Stimulated activated CD4-positive, alpha-beta T cell treated with anti-CD3 and anti-CD28 coated beads, Interleukin-15, amount 100 ng/mL, for 48 hours (primary cell): ENCODE measurements at places on chromosomes 6 and 20.

DNA sequence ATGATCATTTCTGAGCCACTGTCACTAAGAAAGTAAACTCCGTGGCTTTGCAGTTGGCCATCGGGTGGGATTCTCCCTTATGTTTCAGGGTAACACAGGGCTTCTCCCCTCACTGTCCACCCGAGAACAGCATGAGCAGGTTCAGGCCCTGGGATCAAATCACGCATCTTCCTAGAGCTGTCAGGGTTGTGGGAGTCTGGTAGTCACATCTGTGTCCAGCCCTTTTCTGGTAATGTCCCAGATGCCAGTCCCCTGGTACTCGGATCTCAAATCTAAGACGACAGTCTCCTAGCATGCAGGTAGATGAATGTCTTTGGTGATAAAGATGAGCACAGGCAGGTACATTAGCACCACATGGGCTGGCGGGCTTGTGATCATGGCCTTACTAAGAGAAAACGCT, 4.8 kb downstream of the PXDC1 start:
- no peak for DNase-seq

DNA sequence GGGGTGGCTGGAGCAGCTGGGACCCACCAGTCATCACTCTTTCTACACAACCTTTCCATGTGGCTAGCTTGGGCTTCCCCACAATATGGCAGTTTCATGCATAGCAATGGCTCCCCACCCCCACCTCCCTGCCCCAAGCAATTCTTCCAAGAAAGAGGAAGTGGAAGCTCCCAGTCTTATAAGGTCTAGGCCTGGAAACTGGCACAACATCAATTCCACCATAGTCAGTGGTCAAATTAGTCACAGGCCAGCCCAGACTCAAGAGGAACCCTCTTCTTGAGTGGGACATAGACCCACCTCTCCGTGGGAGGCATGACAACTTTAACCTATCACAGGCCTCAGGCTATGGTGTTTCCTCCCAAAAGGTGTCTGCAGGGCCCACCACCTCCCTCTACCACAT, 17.7 kb downstream of the TGM6 start:
- DNase-seq: no peak

DNA sequence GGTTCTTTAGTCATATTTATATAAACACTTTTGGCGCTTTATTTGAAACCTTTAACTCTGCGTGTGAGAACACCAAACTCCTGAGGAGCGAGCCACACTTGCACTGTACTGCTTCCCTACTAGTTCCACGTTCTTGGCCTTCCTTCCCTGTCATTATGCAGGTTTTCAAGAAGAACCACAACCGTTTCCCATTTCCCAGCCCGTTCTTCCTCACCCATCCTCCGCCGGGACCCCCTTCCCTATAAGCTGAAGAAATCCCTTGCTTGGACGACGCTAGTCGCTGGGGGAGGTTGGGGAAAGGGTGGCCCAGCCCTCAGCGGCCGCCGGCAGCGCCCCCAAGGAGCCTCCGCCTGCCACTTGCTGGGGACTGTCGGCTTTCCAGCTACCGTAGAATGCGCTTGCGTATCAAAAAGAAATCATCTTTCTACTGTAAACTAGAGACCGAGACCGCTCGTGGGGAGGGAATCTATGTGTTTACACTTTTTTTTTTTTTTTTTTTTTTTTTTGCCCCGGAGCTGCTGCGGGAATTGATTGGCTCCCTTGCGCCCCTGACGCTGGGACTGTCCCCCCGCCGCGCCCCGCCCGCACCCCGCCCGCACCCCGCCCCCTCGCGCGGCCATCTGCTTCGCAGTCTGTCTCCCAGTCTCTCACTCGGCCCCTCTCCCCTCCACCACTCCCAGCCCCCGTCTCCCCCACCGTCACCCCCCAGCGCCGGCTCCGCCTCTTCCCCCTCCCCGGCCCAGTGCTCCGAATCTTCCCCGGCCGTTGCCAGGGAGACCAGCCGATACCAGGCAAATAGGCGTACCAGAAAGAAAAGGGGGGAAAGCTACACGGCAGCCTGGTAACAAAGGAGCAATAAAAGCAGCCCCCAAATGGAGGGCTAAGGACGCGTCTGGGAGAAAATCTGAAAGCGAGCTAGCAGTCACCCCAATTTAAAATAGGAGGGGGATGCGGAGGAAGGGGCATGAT, 2.3 kb upstream of the MARCKS start:
- DNase-seq: no peak

GRCh38 chr20:47800623-47801022, 15.3 kb upstream of the SULF2 start:
- DNase-seq: no peak

DNA sequence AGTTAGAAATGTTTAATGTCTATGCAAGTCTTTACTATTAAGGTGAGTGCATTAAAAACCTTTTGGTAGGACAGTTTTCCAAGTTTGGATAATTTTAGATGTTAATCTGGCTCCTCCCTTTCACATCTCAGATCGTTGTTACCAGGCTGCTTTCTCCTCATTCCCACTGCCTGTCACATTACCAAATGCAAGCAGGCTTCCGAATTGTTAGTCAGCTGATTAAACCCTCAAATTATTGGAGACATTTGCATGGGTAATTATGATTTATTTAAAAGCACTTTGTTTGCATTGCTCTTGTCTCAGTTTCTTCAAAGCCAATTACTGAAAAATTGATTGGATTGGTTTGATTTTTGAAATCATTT, 816.5 kb downstream of the KIF16B start:
- DNase-seq: no peak

- no peak for DNase-seq
These were observed 5.5 kb downstream of the ZBP1 start for GRCh38 chr20:57614490-57615444.
